ENCODE measurements at places on chromosomes 7 and 10. TPM values are rescaled to one million over a fixed set of nuclear protein-coding genes. Genes with fewer than 3 reads are reported as not detected.

GRCh38 chr7:19369182-19369581 lies 224.0 kb upstream of the FERD3L start:
- H3K4me1 ChIP-seq: peaks cover 12% of the 10 kb centered on the region
- no peaks in the 10 kb centered on the region for H3K36me3 ChIP-seq
- DNase-seq: no peak
- no peak overlapping the region for H3K27ac ChIP-seq
- H3K27me3 ChIP-seq: no peaks in the 10 kb centered on the region

SFRP5 gene
- total RNA-seq: 35.0 TPM

DNA sequence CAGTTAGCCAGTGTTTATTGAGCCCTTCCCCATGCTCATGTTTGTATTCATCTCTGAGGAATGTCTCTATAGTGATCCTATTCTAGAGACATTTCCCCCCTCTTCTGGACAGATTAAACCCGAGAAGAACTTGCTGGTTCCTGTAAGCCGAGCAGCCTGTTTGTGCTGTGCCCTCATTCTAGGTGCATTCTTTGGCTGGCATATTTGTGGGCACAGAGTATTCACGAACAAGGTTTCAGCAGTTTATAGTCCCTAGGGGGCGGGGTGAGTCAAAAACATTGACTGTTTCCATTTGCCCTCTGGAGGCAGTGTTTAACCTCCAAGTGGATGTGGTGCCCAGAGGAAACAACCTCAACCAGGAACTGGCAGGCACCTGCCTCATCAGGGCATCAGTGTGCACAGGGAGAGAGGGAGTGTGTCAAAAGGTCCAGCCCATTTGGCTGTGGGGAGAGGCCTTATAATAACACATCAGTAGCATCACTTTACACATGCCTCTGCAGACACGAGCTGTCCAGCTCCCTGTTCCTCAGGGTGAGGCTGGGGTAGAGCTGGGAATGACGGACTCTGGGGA lies 273.3 kb upstream of the LRGUK start:
- DNase-seq: peak; percentile 53
- H3K4me1 ChIP-seq: no peaks in the 10 kb centered on the region
- no peak overlapping the region for H3K4me3 ChIP-seq

DPCD gene
- total RNA-seq: 257 TPM

DNA sequence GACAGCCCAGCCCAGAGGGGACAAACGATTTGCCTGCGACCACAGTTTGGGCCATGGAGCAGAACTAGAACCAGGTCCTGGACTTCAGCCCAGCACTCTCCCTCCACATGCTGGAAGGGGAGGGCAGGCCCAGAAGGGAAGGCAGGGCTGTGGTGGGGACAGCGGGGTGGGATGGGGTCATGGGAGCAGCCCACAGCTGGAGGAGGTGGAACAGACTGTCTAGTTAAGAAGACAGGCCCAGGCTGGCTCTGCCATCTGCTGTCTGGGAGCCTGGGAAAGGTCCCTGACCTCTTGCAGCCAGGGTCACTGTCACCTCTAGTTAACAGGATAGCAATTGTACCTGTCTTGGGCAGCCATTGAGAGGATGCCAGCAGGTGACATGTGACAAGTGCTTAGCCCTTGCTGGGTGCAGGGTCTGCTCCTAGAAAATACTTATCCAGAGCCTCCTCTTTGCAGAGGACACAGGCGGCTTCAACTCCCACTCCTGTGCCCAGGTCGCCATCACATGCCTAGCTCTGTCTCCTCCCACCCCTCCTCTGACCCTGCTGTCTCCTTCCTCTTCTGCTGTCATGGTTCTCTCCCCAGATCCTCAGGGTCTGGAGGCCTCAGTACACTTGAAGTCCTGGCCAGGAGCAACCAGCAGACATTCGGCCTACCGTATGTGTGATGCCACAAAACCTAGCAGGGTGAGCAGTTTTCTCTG lies 37.0 kb upstream of the CHST15 start:
- no peaks in the 10 kb centered on the region for H3K4me1 ChIP-seq
- DNase-seq: no peak
- no peaks in the 10 kb centered on the region for H3K27me3 ChIP-seq
- H3K27ac ChIP-seq: no peak overlapping the region
- H3K36me3 ChIP-seq: no peaks in the 10 kb centered on the region

GRCh38 chr10:34759161-34759836 lies 55.8 kb downstream of the PARD3 start:
- H3K27ac ChIP-seq: no peak overlapping the region
- no peaks in the 10 kb centered on the region for H3K36me3 ChIP-seq
- no peak overlapping the region for H3K4me3 ChIP-seq
- peaks cover 32% of the 10 kb centered on the region for H3K4me1 ChIP-seq

DNA sequence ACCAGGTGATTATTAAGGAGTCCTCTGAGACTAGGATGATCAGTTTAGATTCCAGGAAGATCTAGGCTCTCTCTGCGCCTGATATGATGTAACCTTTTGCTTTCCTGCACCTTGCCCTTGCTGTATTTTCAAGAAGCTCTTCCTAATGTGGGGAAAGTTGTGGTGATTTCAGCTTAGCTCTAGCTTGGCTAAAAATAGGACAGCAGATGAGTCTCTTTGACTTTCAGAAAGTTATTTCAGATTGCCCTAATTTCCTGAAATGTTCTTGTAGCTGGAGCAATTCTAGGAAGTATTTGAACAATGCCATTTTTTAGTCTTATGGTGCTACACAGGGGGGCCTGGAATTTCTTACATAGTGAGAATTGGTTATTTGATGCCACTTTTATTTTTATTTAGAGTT lies 3.8 kb downstream of the LCOR start:
- H3K4me3 ChIP-seq: no peak overlapping the region
- no peak for DNase-seq
- peaks cover 21% of the 10 kb centered on the region for H3K4me1 ChIP-seq
- H3K27ac ChIP-seq: peak overlapping the region; percentile 21
- H3K36me3 ChIP-seq: no peaks in the 10 kb centered on the region

DNA sequence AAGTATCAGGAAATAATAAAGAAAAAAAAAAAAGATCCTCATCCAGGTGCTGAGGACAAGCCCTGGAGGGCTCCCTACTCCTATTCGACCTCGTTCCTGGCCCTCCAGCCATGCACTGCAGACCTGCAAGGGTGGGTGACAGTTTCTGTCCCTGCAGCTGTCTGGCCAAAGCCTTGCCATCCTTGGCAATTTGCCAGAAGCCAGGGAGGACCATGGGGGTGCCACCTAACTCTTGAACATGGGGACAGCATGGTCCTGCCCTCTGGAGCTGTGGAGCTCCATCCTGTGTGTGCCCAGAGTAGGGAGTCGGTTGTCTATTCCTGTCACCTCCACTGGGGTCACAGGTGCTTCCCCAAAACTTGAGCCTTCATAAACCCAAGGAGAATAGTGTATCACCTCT lies 27.8 kb downstream of the DMBT1 start:
- no peaks in the 10 kb centered on the region for H3K36me3 ChIP-seq
- H3K27me3 ChIP-seq: no peaks in the 10 kb centered on the region
- no peak for DNase-seq
- no peak overlapping the region for H3K4me3 ChIP-seq

GRCh38 chr10:11344550-11344949 lies 266.9 kb downstream of the USP6NL start:
- DNase-seq: no peak
- no peaks in the 10 kb centered on the region for H3K36me3 ChIP-seq
- no peaks in the 10 kb centered on the region for H3K27me3 ChIP-seq

- H3K4me1 ChIP-seq: peaks cover 7% of the 10 kb centered on the region
- H3K27me3 ChIP-seq: no peaks in the 10 kb centered on the region
- no peaks in the 10 kb centered on the region for H3K36me3 ChIP-seq
- peak; percentile 95 for DNase-seq
- peak overlapping the region; percentile 55 for H3K4me3 ChIP-seq
Measured at GRCh38 chr10:74176380-74177139, 25.5 kb downstream of the ADK start.

LSM8 gene
- total RNA-seq: 48.2 TPM

TAS2R41 gene
- total RNA-seq: not detected

- peak; percentile 90 for DNase-seq
- H3K4me1 ChIP-seq: peaks cover 37% of the 10 kb centered on the region
- peak overlapping the region; percentile 100 for H3K27ac ChIP-seq
- H3K4me3 ChIP-seq: peak overlapping the region; percentile 64
Measured at GRCh38 chr7:150368884-150369747, 494 bp downstream of the REPIN1 start.

DNA sequence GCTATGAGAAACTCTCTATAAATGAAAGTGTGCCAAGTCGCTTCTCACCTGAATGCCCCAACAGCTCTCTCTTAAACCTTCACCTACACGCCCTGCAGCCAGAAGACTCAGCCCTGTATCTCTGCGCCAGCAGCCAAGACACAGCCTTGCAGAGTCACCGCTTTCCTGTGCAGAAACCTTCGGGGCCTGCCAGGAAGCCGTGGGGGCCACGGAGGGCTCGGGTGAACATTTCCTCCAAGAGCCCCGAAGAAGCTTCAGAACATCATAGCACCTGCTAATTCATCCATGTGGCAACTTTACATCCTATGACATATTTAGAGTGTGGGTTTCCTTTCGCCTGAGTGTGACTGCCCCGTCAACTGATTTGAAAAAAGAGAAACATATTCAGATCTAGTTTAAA lies 55.7 kb upstream of the PRSS58 start:
- H3K4me1 ChIP-seq: no peaks in the 10 kb centered on the region
- DNase-seq: no peak
- no peaks in the 10 kb centered on the region for H3K27me3 ChIP-seq
- H3K27ac ChIP-seq: no peak overlapping the region
- H3K36me3 ChIP-seq: no peaks in the 10 kb centered on the region
- no peak overlapping the region for H3K4me3 ChIP-seq

DNA sequence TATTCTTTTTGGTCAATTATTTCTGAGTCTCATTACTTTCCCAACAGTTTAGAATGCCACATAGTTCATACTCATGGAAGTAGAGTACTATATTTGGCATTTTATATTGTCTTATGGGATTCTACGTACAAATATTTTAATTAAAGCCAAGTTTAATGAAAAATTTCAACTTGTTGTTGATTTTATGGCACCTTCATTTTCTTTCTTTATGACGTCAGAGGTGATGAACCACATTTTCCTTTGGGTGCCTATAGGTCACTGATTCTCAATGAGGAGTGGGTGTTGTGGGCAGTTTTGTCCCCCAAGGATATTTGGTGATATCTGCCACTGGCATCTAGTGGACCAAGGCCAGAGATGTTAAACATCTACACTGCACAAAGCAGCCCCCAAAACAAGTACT lies 1071.3 kb downstream of the NXPH1 start:
- no peaks in the 10 kb centered on the region for H3K4me1 ChIP-seq
- no peaks in the 10 kb centered on the region for H3K27me3 ChIP-seq
- no peak for DNase-seq
- no peak overlapping the region for H3K4me3 ChIP-seq

HK1 gene
- total RNA-seq: 324 TPM

DNA sequence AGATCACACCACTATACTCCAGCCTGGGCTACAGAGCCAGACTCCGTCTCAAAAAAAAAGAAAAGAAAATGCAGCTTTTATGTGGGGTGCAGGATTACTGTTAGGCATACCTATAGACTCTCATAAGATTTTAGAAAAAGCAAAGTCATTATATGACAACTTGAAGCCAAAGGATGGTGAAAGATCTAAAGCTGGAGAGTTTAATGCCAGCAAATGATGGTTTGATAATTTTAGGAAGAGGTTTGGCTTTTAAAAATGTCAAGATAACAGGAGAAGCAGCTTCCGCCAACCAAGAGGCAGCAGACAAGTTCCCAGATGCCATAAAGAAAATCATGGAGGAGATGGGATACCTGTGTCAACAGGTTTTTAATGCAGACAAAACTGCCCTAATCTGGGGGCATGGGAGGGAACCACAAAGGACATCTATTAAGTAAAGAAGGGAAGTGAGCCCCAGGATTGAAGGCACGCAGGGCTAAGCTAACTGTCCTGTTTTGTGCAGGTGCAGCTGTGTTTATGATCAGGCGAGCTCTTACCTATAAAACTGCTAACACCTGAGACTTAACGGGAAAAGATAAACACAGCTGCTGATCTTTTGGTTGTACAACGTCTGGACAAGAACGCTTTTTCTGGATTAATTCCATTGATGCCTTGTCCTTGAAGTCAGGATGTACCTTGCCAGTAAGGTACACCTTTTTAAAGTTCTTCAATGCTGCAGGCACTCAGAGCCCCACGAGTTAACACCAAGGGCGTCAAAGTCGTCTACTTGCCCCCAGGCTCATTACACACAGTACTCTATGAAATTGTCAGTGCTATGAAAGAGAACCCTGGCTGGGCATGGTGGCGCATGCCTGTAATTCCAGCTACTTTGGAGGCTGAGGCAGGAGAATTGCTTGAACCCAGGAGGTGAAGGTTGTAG lies 10.5 kb upstream of the ANKRD61 start:
- no peaks in the 10 kb centered on the region for H3K4me1 ChIP-seq
- no peaks in the 10 kb centered on the region for H3K27me3 ChIP-seq
- peaks cover 61% of the 10 kb centered on the region for H3K36me3 ChIP-seq
- no peak for DNase-seq

Data from cardiac muscle cell (in vitro differentiated cells and primary cell).